CD14-positive monocyte (primary cell): ENCODE measurements at places on chromosomes 2 and 18. TPM values are rescaled to one million over a fixed set of nuclear protein-coding genes. Genes with fewer than 3 reads are reported as not detected.

DNA sequence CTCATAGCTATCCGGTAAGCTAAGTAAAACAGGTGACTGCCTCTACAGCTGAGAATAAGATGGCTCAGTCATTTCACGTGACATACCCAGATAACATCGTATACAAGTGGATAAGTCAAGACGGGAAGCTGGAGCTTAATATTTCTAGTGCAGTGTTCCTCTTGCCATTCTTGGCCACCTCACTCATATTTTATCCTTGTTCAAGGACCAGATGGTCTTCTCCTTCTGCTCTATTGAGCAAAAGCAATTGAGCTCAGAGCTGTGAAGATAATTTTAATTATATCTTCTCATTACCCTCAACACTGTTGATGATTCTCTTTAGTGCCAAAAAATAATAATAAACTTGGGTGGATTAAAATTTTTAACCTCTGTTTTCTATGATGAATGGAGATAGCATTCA, 201.1 kb downstream of the DCC start:
- no peaks in the 10 kb centered on the region for H3K27me3 ChIP-seq
- H3K36me3 ChIP-seq, result no peaks in the 10 kb centered on the region
- no peak for DNase-seq

- H3K4me1 ChIP-seq, result no peaks in the 10 kb centered on the region
- H3K36me3 ChIP-seq, result no peaks in the 10 kb centered on the region
- no peak overlapping the region for H3K27ac ChIP-seq
Measured at GRCh38 chr18:3615374-3615985, 165.5 kb downstream of the TGIF1 start.

DNA sequence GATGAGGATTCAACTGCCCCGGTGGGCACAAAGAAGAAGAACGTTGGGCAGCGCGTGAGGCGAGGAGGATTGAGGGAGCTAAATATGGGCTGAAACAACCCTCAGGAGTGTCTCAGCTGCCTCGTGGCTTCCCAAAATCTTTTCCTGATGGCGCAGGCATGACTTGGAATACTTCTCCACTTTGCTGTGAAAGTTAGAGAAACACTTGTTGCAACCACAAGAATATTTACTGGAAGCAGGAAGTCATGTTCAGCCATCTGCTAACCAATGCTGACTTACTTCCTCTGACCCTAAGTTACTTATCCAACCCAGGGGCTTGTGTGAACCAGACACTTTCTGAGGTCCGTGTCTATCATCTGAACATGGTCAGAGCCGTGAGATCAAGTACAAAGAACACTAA, 148.8 kb downstream of the ARL4C start:
- no peaks in the 10 kb centered on the region for H3K36me3 ChIP-seq
- H3K27me3 ChIP-seq, result no peaks in the 10 kb centered on the region
- no peak overlapping the region for H3K4me3 ChIP-seq
- H3K27ac ChIP-seq, result no peak overlapping the region
- DNase-seq, result peak; percentile 29
- H3K4me1 ChIP-seq, result peaks cover 10% of the 10 kb centered on the region

DNA sequence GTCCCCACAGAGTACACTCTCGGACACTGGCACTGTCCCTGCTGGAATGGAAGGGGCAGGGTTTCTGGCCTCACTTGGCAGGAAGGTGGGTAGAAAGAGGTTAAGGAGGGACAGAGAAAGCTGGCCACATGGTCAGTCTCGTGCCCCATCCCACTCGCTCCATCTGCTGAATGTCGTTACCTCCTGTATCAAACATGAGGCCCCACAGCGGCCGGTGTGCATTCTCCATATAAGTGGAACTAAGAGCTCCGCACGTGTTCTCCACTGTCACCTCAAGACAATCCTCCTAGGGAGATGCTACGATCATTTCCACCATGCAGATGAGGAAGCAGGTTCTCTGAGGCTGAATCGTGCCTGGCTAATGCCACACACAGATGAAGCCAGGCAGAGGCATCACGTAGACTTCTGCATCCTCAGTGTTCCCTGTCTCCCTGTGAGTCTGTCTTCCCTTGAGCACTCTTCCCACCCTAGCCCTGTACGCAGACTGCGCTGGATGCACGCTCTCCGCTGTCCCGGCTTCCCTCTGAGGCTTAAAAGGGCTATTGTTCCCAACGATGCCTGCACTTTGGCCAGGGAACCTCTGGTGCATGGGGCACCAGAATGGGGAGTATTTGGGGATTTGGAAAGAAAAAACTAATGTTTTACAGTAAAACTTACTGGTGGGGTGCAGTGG, 35.1 kb downstream of the MAL start:
- H3K36me3 ChIP-seq, result no peaks in the 10 kb centered on the region
- H3K27me3 ChIP-seq, result no peaks in the 10 kb centered on the region
- H3K4me3 ChIP-seq, result no peak overlapping the region
- DNase-seq, result no peak

CCDC148 gene
- polyA plus RNA-seq, result not detected

REG1A gene
- not detected for polyA plus RNA-seq
